EH (cell line): ENCODE measurements at places on chromosomes 13 and 19.

- peak; percentile 48 for DNase-seq
Measured at GRCh38 chr19:56504581-56504980, 3.1 kb upstream of the ZNF471 start.

DNA sequence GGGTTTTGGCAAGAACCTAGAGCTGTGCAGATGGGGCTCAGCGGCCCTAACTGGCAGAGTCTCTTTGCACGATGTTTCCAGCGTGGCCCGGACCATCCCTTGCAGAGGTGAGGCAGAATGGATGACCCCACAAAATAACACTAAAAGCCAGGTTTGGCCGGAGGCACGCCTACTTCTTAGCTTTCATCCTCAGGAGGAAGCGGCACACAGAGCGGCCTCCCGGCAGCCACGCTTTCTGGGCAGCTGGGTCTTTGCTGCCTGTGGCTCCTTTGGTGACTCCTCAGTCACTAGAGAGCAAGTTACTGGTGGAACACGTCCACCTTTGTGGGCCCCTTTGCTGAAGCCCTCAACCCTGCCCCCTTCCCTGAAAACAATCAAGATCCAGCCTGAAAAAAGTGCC is 25.2 kb downstream of the TEX29 start:
- DNase-seq = no peak

- DNase-seq = no peak
Measured at GRCh38 chr13:99895444-99896368, 75.9 kb downstream of the ZIC5 start.

DNA sequence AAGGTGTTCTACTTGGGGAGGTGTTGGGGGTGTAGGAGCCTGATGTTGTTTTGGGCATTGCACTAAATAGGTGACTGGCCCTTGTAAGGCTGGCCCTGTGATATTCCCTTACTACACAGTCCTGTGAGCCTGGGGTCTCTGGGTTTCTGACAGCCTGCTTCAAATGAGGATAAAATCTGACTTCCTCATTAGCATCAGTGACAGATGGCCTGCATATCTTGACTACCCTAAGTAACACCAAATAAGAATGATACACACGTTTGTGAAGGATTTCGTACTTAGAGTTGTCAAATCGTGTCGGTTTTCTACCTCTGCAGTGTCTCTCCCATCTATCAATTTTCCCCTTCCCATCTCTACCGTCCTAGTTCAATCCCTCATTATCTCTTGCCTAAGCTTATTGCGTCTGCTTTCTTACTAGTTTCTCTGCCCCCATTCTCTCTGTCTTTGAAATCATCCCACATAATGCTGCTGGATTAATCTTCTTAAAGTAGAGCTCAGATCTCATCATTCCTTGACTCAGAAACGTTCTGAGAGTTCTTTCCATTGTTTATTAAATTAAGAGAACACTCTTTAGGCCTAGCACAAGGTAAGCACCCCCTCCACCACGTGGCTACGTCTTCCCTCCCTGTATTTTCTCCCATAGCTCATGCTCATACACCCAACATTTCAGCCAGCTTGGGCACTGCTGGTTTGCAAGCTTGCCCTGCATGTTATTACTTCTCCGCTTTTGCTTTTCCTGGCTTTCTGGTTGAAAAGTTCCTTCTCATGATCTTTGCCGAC is 26.2 kb upstream of the CNMD start:
- no peak for DNase-seq

- DNase-seq = peak; percentile 99
Measured at GRCh38 chr19:13794398-13794756, 866 bp upstream of the ZSWIM4 start.

GRCh38 chr13:114017028-114017630 is 43.3 kb upstream of the C13orf46 start:
- peak; percentile 43 for DNase-seq

DNA sequence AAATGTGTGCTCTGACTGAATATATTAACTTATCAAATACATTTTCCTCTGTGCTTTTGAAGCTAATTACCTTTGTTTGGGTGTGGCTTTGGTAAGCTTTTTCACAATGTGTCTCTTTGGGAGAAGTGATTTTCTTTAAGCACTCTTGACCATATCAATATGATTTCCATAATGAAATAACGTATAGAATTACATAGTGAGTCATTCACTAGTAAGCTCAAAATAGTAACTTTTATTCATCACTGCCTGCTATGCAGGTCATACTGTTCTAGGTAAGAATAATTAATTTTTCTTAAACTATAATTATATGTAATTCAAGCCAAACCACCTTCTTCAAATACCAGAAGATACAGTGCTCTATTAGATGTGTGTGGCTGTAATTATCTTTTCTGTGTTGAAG is 480.7 kb downstream of the MYO16 start:
- no peak for DNase-seq

GRCh38 chr19:30268601-30269000 is 103.6 kb upstream of the ZNF536 start:
- DNase-seq = no peak
